ENCODE measurements at places on chromosomes 7 and 10.

GRCh38 chr10:58733436-58733835 is 220.8 kb downstream of the BICC1 start:
- no peak for DNase-seq

DNA sequence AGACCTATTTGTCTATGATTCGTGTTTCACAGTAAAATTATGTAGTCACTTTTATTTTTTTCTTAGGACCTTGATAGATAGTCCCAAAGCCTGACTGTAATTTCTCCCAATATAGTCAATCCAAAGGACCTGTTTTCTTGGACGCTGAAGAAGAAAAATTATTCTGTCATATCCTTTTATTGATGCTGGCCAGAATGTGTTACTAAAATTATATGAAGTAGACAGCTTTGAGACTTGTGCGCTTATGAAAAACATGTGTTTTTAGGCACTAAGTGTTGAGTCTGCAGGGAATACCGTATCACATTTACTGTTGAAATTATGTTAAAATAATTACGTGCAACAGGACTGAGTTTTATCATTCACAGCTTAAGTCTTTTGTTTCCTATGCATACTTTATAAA is 17.9 kb downstream of the TES start:
- DNase-seq, result no peak

DNA sequence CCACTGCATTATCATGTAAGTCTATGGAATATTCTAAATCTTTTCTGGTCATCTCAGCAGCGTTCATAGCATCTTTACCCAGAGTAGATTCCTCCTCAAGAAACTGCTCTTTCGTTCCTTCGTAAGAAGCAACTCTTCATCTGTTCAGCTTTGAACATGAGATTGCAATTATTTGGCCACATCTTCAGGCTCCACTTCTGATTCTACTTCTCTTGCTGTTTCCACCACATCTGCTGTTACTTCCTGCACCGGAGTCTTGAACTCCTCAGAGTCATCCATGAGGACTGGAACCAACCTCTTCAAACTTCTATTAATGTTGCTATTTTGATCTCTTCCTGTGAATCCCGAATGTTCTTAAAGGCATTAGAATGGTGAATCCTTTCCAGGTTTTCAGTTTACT is 12.7 kb downstream of the CHST12 start:
- DNase-seq, result no peak

DNA sequence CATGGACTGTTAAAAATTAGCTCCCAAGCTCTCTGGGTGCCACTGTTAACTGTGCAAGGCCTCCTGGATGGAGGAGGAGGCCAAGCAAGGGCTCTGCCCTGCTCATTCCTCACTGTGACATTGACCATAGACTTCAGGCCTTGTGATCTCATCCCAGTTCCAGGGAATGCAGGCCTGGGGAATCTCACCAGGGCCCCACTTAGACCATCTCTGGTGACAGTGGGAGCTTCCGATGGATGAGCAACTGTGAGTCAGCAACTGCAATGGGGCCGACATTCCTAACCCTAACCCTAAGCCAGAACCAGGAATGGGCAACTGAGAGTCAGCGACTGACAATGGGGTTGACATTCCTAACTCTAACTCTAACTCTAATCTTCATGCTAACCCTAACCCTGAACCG is 50.4 kb upstream of the MSMB start:
- peak; percentile 68 for DNase-seq

DNA sequence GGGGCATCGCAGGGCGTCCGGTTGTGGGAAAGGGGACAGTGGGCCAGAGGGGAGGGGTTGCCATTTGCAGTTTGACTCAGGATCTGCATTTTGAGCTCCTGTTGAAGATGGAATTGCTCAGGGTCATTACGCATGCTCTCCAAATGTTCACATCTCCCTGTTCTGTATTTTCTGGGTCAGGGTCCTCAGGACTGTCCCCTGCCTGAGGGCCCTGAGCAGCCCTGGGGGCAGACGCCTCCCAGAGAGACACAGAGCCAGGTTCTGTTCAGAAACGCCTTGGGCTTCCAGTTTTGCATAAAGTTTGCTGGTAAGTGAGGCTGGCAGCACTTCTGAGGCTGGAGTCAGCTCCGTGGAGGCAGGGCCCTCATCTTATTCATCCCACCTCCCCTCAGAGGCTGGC is 34.1 kb upstream of the NUB1 start:
- DNase-seq, result no peak

DNA sequence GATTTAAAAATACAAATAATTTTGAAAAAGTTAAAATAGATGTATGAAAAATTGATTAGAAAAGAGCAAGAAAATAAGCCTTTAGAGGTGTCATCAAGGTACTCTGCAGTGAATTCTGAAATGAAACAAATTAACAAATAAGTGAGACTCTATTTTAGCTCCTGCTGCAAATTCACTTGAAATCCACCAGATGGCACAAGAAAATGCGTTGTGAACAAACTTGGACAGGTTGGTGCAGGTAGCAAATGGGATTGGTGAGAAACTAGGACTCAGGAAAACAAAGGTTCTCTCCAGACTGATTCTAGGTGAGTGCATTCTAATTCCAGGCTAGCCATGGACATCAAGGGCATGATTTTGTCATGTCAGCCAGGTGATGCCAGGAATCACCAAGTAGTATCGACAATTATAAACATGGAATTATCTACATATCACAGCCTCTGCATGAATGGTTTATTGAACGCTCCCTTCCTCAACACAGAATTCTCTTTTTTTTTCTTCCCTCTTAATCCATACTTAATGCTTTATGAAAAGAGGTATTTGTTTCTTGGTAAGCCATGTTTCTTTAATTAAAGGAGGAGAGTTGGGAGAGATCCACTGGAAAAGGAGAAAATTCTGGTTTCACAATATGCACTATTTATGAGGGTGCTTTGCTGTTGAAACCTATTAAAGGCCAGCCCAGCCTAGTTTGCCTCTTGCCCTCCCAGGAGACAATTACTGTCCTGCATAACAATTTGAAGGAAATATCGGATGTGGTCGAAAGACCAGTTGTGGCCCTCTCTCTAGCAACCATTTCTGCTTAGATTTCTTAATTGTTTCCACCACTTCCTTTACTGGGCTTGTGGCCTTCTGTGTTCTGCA is 118.1 kb downstream of the ZNF365 start:
- DNase-seq, result peak; percentile 11

- no peak for DNase-seq
Observed at GRCh38 chr7:46572691-46573090, 651.6 kb upstream of the IGFBP3 start.

DNA sequence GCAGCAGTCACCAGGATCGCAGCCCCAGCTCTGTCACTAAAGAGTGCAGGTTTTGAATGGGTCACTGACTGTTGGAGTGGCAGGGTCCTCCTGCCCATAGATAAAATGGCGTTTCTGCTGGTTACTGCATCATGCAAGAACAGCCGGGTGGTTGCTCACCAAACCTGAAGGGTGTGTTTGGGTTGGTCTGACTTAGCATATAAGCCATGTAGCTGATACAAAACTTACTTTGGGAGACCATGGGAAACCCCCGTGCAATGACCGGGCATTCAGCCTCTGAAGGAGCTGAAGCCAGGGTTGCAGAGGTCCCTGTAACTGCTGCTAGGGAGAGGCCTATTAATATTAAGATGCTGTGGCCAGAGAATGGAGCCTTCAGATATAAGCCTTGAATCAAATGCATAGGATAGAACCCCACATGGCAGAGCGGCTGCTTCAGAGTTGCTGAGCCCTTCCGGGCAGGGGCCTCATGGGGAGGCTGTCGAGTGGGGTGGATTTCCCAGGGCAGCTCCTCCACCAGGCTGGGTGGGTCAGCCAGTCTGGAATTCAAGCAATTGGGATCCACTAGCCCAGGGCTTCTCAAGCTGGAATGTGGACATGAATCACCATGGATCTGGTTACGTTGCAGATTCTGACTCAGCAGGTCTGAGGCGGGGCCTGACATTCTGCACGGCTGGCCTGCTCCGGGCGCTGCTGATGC is 70.9 kb upstream of the CTBP2 start:
- DNase-seq, result peak; percentile 98

DNA sequence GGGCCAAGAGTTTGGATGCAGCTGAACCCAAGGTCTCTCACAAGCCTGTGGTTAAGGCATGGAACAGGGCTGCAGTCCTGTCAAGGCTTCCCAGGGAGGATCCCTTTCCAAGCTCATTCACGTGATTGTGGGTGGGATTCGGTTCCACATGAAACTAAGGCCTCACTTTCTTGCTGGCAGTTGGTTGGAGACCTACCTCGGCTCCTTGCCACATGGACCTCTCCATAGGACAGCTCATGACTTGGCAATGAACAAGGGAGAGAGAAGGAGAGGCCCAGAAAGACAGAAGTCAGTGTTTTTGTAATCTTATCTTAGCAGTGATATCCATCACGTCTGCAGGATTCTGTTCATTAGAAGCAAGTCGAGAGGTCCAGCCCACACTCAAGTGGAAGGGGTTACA is 583.8 kb downstream of the LRMDA start:
- no peak for DNase-seq

DNA sequence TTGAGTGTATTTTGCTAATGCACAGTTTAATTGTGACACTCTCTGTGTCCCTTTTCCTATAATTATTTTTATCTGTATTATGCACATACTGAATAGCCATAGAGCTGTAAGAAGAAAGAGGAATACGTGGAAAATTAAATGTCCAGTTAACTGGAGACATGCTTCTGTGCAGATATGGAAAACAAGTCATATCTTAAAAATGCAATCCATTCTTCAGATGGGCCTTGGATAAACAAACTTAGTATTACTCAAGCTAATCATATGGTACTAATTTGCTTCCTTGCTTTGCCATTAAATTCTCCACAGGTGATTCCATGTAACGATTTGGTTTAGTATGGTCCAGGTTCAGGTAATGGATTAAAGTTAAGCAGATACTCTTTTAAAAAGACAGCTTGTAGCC is 201.2 kb upstream of the CELF2 start:
- DNase-seq, result peak; percentile 73

DNA sequence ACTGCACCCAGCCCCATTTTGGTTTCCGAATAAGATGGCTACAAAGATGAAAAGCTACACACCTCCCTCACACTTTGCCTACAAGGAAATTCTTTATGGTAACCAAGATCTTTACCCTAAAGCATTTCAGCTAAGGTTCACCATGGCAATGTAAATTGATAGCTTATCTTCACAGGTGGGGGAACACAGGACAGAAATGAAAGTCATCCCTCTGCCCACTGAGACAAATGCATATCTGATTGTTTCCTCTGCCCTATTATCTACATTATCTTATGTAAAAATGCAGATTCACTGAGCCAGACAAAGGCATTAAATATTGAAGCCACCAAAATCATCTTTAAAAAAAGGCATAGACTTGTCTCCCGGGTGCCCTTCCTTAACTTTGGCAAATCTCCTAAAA is 3.2 kb upstream of the TMEM139 start:
- no peak for DNase-seq

DNA sequence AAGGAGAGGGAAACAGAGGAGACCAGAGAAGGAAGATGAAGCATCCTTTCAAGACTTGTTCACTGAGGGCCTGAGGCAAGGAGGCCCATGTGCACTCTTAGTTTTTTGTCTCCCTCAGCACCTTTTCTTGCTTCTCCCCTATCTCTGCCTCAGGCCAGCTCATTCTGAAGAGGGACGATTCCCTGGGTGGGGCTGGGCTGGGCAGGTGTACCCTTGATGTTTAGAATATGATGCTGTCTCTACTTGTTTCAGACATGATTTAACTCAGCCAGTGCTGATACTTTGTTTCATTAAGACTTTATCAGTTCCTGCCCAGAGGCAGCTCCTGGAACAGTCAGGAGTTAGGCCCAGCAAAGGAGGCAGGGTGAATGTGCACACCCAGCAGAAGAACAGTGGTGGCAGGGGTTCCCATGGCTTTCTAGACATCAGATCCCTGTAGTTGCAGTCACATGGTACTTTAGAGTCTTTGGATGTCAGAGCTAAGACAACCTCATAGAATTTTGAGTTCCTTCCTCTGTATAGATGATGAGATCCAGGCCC is 3.4 kb downstream of the PRXL2A start:
- DNase-seq, result no peak

DNA sequence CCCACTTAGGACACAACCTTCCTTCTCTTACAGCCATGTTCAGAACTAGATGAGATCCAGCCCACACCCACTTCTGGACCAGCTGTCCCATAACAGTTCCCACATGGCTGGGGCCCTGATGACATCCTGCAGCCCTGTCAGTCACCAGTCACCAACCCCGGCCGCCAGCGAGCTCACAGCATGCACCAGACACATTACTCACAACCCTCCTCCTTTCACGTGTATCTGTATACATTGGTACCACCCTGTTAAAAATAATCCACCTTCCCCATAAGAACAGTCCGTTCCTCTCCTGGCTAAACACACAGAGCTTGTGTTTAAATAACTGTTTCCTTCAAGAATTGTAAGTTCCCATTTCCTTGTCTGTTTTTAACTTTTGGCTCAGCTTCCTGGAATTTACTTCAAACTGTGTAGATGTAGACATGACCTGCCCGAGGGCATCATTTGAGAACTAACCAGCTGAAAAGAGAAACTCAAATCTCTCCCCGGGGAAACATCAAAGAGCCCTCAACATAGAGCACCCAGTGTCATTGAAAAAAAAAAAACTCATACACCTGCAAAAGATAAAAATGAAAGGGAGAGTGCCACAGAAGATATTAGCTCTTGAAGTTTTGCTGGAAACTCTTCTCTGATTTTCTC is 26.0 kb upstream of the PRLHR start:
- DNase-seq, result no peak

DNA sequence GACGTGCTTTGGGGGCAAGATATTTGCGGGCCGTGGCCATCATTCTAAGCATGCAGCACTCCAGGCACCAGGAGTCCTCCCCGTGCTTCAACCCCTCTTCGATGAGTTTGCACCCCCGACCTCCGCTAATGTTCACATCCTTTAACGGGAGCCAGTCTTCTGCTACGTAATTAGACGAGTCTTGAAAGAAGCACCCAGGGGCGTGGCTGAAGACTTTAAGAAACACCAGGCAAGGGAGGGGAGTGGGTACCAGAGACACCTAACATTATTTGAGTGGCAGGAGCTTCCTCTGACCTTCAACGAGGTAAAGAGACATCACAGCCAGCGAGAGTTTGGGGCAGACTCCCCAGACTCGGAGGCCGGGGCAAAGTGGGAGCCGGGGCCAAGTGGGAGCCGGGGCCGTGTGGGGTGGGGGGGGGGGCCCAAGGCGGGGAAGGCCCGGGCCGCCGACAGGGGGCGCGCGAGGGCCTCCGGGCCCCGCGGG is 31.1 kb upstream of the TOMM7 start:
- no peak for DNase-seq

- no peak for DNase-seq
Observed at GRCh38 chr7:142338633-142339501, 81.0 kb upstream of the PRSS58 start.

GRCh38 chr10:79982861-79983260 is 34.0 kb upstream of the SFTPD start:
- no peak for DNase-seq

DNA sequence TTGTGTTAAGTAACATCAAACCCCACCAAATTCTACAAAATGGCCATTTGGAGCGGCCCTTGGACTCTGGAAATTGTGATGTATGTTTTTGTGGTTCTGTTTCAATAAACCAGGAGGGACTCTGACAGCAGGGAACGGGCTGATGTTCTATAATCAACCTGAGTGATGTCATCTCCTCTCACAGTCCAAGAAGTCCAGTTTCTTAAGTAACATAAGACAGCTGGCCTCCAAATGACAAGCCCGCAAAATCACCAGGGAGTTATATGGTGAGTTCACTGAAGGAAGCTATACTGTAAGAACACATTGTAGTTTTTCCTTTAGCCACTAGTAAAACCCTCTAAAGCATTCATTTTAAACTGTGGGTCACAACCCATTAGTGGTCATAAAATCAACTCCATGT is 34.0 kb downstream of the GOT1 start:
- peak; percentile 46 for DNase-seq

Data from fibroblast of skin of back (primary cell).